NCI-H82 (cell line): ENCODE measurements at places on chromosomes 2 and 18.

- no peak for DNase-seq
Measured at GRCh38 chr2:195741191-195741590, 84.2 kb downstream of the SLC39A10 start.

DNA sequence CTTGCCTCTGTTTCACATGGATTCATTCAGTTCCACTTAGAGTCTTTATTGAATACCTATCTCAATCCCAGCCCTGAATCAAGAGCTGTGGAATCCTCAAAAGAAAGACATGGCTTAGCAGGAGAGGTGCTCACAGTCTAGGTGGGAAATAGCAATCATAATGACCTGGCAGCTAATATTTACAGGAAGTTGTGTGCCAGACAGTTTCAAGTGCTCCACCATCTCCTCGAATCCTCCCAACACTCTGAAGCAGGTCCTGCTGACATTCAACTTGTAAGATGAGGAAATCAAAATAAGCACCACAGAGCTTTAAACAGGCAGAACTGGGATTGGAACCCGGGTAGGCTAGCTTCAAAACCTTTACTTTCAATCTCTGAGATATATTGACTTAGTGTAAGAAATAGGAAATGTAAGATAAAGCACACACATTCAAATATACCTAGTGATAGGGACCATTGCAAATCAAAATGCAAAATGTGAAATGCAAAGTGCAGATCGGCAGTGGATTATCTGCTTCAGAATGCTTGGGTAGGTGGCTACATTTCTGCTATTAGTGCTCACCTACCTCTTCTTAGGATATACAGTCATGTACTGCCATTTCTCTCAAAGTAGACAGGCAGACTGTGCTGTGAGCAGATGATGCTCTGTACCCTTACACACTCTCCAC, 182.0 kb downstream of the PRKCE start:
- DNase-seq: no peak

DNA sequence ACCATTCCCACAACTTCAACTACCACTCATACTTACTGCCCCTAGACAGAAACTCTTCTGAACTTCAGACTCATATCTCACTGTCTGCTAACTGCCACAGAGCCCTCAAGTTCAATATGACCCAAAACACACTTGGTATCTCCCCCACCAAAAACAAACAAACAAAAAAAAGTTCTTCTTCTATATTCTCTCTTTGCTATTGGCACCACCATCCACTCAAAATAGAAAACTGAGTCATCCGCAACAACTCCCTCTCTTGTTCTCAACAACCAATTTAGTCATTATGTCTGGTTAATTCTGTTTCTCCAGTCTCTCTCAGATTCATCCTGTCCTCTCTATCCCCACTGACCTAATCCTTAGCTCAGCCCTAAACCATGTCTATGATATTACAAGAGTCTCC, 7.2 kb upstream of the DCTN1 start:
- DNase-seq: no peak

DNA sequence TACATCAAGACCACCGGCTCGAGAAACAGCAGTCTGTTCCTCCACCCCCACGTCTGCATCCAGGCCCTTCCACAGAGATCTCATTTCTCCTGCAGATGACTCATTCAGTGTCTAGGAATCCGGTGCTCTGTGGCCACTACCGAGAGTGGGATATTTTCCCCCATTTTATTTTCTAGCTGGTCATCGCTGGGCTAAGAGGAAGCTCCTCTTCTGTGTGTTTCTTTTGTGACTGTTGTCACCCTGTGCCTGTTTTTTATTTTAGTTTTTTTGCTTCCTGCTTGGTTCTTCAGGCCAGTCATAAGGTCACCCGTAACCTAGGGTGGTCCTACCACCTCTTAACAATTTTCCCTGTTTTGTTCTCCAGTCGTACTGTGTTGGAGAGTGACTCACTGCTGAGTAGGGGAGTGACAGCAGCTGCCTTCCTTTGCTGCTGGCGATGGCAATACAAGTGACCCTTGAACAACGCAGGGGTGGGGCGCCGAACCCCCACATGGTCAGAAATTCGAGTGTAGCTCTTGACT, 6.7 kb downstream of the RAMP1 start:
- no peak for DNase-seq

- DNase-seq: no peak
Measured at GRCh38 chr2:8178911-8179310, 502.9 kb upstream of the ID2 start.
